ENCODE measurements at places on chromosomes 3 and 15.
A peak's percentile ranks its signal among the peaks of the same experiment; 100 is the strongest.

DNA sequence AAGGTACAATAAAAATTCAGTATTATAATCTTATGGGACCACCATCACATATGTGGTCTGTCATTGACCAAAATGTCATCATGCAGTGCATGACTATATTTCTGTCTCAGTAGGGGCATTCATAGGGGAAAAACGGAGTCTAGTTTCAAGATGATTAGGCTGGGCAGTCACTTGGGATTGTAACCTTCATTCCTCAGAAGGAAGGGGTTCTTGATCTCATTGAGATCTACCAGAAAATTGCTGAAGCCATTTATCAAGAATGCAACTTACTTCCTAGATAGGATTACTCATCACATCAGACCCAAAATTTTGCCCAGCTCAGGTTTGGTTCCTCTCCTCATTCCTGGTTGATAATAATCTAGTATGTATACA is 37.3 kb downstream of the BTD start:
- DNase-seq: no peak

DNA sequence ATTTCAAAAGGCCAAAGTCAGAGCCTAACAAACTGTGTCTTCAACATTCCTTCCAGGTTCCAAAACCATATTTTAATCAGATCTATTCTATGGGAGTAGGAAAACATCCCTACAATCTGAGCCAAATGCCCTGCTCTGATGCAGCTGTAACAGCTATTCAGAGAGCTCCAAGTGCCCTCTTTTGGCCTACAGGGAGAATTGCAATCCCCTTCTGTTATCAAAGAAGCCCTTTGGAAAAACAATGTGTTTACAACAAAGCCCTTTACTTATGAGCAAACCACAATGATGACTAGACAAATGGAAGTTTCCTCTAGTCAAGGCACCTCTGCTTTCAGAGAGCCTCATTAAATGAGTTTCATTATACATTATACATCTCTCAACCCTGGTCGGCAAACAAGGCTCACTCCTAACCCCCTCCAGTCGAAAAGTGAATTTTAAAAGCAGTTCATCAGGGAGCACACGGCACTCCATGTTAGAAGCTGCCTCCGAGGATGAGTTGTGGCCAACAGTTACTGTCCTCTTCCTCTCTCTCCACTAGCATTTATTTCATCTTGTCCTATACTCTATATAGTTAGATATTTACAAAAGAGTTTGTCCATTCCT is 42.6 kb upstream of the TMCO5A start:
- DNase-seq: peak; percentile 75

- DNase-seq: peak; percentile 96
Measured at GRCh38 chr15:28977377-28978010, 91.7 kb downstream of the APBA2 start.

- DNase-seq: peak; percentile 51
Measured at GRCh38 chr15:43792761-43793476, 799 bp downstream of the SERF2 start.

DNA sequence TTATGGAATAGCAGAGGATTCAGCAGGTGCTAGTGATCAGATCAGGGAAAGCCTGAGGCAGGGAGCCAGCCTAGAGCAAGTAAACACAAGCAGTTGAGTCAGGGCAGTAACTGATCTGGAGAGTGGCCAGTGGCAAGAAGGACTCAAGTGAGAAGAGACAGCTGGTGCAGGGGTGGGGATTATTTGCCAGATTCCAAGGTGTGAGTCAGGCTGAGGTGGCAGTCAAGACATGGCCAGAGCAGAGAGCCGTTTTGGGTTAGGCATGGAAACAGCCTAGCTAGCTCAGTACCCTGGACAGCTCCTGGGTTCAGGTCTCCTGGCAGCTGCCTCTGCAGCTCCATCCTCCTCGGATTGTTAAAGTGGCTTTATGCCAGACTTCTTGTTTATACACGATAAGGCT is 281.9 kb upstream of the ONECUT1 start:
- peak; percentile 6 for DNase-seq

GRCh38 chr3:104145164-104145563 is 1221.5 kb upstream of the ALCAM start:
- no peak for DNase-seq

GRCh38 chr3:65871305-65872141 is 167.2 kb downstream of the MAGI1 start:
- peak; percentile 60 for DNase-seq

GRCh38 chr3:148532774-148533173 is 164.9 kb upstream of the AGTR1 start:
- no peak for DNase-seq

DNA sequence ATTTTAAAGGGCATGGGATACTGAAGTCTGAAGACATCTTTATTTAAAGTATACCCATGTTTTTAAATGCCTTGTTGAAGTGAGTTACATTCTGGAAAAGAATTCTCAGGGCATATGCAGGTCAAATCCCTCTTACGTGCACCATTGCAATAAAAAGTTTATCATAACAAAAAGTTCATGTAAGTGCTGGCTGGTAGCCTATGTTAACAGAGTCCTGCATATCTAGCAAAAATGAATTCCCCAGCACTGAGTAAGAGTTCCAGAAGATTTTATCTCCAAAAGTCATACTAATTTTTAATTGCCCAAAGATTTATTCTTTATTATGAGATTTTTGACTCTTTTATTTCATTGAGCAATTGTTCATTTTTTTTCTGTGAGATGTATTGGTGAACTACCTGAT is 104.7 kb upstream of the ROBO1 start:
- DNase-seq: peak; percentile 98

- DNase-seq: peak; percentile 37
Measured at GRCh38 chr15:57611938-57612337, 20.2 kb downstream of the MYZAP start.

DNA sequence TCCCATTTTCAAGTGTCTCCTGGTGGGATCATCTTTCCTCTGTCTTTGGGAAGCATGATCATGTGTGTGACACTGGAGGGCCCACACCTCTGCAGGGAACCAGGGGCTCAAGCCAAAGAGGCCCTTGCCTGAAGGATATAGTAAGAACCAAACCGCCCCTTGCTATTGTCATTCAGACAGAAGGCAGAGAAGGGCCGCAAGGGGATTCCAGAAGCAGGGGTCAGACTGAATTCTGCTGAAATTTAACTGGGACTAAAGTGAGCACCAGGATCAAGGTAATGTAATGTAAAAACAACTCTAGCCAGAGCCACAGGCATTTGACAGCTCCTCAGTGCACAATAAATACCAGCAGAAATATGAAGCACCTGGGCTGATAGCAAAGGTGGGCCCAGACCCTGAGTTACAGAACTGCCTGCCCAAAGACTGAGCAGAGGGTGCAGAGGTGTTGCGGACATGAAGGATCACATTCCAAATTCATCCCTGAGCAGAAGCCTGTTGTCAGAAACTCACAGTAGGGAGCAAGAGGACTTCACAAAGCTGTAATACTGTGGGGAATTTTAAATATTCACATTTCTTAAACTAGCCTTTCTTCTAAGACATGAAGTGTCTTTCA is 46.0 kb upstream of the RASGRF1 start:
- no peak for DNase-seq

DNA sequence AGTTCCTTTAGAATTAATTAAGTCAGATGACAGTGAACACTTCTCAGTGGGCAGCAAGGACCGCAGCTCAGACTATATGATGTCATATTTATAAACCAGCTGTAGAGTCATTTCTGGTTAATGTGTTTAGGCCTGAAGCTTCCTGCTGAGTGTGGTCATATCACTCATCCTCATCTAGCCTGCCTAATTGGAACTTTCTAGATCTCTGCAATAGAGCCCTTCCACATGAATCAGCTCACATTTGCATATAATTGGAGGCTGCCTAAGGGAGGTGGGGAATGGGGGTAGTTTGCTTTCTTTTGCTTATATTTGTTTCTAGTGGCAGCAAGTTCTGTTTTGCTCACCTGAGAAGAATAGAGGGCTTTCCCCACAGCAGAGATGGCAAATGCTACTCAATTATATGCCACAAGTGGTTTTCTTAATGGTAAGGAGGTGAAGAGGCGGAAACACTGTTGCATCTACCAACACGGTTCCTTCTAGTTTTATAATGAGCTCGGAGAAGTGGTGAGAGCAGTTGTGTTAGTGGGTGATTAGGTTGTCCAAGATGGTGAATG is 148.1 kb downstream of the KLHL25 start:
- peak; percentile 88 for DNase-seq

DNA sequence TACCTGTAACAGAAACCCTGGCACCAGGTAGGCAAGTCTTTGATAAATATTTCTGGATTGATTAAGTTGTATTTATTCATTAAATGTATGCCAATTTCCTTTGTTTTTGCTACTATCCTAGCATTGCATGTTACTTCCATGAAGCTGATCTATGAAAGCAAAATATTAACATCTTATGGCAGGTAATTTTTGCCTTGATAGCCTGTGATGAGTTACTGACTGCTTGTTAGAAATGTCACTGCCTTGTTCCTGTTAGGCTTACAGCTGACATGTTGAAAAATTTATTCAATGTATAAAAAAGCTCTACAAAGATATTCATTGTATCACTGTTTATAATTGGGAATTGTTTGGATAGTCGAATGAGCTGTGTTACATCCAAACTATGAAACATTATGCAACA is 830.1 kb downstream of the TUSC7 start:
- DNase-seq: no peak

- no peak for DNase-seq
Measured at GRCh38 chr15:36879568-36880222, 220.7 kb downstream of the MEIS2 start.

DNA sequence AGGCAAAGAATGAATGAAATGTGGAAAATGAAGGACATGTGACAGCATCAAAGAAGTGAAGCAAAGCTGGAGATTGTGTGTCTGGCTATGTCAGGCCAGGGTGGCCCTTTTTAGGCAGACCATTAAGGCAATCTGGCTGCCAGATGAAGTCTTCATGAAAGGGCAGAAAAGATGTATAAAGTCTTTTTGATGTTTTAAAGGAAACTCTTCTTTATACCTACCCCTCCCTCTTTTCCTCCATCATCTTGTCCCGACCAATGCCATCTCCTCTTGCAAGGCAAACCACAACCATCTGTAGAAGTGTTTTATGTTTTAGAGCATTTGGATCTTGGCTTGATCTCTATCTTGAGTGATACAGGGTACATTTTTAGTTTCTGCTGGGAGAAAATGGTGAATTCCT is 259.2 kb downstream of the LSAMP start:
- DNase-seq: no peak

GRCh38 chr3:69306239-69307185 is 79.4 kb downstream of the FRMD4B start:
- peak; percentile 97 for DNase-seq

- peak; percentile 82 for DNase-seq
Measured at GRCh38 chr15:100687582-100688141, 85.3 kb downstream of the ASB7 start.

GRCh38 chr3:108408883-108409799 is 101.3 kb downstream of the MYH15 start:
- DNase-seq: no peak

DNA sequence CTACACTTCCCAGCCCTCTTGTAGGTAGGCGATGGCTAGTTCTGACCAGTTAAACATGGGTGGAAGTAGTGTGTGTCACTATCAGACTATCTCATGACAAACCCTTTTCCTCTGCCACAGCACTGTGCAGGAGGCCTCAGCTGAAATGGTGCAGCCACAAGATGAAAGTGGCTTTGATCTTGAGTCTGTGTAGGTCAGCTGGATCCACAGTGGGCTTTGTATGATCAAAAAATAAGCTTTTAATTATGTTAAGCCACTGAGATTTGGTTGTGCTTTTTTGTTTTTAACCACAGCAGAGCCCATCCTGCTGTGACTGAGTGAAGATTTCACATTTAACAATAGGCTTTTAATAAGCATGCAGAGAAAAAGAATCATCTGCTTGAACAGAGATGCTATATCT is 19.7 kb downstream of the RCN2 start:
- no peak for DNase-seq

DNA sequence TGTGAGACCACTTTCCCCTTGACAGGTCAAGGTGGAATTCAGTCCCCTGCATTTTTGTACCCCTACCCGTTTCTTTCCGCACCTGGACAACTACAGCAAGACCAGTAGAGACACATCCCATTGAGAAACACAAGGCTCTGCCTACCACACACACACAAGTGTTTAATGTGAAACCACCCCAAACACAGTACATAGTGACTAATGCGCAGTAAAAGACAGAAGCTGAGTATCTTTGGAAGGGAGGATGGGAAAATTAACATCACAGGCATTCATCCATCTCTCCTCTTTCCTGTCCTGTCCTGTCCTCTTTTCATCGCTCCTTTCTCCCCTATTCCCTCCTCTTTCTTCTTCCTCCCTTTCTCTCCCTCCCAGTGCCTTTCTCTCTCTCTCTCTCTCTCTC is 64.8 kb downstream of the SCN11A start:
- no peak for DNase-seq

GRCh38 chr3:80244390-80244789 is 476.6 kb upstream of the ROBO1 start:
- DNase-seq: peak; percentile 93

- DNase-seq: no peak
Measured at GRCh38 chr15:99257107-99257750, 5.9 kb downstream of the LRRC28 start.

DNA sequence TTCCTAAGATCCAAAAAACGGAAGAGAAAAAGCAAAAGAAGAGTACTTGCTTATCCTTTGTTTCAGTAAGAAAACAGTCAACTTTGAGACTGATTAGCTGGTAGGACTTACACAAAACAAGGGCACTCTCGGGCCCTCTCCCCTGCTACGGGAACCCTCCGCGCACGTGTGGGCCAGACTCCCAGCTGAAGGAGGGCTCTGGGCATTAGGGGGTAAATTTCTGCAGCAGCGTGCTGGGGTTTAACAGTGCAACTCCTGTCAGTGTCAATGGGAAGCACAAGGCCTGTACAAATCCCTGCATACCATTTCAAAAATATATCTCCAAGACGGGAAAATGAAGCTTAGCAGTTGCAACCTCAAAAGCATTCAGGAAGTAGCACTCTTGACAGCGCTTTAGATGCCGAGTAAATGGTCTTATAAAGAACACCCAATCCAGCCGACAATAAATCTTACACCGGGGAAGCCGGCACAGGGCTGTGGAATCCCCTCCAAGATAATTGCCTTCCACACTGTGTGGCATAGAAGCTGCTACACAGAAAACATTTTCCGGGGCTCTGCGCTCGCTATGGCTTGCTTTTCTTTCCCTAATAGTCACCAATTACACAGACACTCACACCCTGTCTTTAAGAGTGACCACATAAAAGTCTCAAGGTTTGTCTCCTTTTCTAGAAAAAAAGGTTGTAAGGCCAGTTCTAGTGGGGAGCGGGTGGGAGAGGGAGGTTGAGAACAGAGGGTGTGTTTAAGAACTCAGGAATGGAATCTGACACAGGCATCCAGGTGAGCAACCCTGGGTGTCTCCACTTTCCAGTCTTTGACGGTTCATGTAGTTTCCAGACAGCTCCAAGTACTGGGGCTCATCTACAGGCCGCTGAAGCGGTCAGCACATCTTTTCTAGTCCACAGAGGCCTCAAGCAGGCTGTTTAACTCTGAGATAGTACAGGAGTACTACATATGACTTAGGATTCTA is 512.7 kb downstream of the FOXP1 start:
- DNase-seq: no peak

DNA sequence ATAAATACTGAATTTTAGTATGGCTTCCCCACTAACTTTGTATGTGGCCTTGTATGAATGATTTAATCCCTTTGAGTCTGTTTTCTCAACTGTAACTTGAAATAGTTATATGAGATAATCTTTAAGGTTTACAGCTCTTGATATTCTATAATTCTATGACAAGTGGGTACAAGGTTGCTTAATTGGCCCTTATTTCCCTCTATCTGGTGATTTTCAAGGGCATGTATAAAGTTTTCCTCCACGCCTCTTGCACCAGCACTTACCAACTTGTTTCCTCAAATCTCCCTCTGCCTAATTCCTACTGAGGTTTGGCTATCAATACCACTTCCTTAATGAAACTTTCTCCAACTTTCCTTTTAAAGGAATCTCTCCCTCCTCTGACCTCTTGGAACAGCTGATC is 112.9 kb downstream of the ISL2 start:
- no peak for DNase-seq

Measured in choroid plexus epithelial cell (primary cell).